ENCODE measurements at places on chromosomes 13 and 19. TPM values are rescaled to one million over a fixed set of nuclear protein-coding genes. Genes with fewer than 3 reads are reported as not detected.
A peak's percentile ranks its signal among the peaks of the same experiment; 100 is the strongest.

HRC gene
- polyA plus RNA-seq = 29.2 TPM

SPC24 gene
- 19.7 TPM for polyA plus RNA-seq

WASF3 gene
- 54.9 TPM for polyA plus RNA-seq

CEACAM6 gene
- polyA plus RNA-seq = 0.06 TPM

PSPN gene
- 2.8 TPM for polyA plus RNA-seq

MICOS13 gene
- 45.5 TPM for polyA plus RNA-seq

WDR88 gene
- polyA plus RNA-seq = 1.3 TPM

ZNF534 gene
- polyA plus RNA-seq = 0.34 TPM

GRCh38 chr19:40474737-40475136, 7.9 kb downstream of the SPTBN4 start:
- DNase-seq = no peak

GRCh38 chr13:20465218-20465879, 60.3 kb downstream of the CRYL1 start:
- no peak for DNase-seq

- DNase-seq = no peak
These were observed 18.8 kb downstream of the TYK2 start for GRCh38 chr19:10361569-10362011.

DNA sequence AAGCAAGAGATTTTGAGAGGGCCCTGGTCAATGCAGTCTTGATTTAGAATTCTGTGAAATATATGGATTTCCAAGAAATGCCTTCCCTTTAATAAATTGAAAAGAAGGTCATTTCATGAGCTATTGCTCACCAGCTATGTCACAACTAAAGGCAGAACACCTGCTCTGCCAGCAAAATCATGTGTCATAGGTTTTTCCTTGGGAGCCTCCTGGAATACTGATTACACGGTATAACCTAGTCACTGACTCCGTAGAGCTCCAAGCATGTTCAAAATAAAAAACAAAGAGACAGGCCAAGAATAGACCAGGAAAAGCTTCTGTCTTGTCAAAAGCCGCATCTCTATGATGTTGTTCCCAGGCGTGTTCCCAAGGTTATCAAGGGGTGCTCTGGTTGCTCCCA, 45.5 kb downstream of the HSPH1 start:
- DNase-seq = no peak

- DNase-seq = no peak
These were observed 7.0 kb upstream of the RAB8A start for GRCh38 chr19:16104722-16105121.

GRCh38 chr13:108214441-108215271, 680 bp downstream of the LIG4 start:
- DNase-seq = no peak

DNA sequence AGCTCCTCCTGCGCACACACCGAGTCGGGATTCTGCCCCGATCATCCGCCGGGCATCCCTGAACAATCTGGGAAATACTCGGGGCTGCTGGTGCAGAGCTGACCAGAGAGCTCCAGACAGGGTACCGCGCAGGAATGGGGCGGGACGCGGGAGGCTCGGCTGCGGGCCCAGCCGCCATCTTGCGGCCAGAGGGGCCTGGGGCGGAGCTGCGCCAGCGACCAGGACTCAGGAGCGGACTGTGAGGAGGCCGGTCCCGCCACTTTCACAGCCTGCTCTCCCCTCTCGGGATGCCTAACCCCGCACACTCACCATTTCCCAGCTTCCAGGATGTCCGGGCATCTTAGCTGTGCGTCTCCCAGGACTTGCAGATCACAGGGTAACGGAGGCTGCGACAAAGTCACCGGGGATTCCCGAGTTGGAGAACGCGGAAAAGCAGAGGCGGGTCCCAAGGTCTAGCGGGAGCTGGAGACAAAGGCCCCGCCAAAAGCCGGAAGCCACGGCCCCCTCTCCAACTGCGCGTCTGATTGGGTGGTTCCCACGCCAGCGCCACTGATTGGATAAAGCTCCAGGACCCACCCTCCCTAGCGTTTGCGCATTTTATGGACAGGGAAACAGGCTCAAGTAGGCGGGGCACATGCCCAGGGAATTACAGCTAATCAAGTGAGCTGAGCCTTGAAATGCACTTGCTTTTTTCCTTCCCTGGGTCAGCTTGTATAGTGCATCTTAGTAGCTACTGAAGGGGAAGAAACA, 15.8 kb upstream of the ZNF43 start:
- peak; percentile 95 for DNase-seq

- DNase-seq = no peak
These were observed 42.0 kb upstream of the NFIC start for GRCh38 chr19:3324405-3324856.

DNA sequence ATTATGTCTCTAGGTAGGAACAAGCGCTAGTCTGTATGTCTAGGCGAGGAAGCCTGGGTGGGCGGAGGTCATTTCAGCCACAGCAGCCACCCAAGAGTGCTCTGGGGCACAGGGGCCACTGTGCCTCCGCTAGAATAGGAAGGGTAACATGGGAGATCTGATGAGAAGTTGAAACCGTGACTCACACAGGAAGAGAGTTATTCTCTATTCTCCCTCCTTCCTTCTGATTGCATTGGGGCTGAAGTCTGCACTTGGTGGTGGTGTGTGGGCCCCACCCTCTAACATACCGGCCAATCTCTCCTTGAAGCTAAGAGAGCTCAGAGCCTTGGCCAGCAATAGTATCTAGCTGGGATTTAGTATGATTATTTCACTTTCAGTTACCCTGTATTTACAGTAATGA, 20.3 kb upstream of the GGACT start:
- DNase-seq = no peak

DNA sequence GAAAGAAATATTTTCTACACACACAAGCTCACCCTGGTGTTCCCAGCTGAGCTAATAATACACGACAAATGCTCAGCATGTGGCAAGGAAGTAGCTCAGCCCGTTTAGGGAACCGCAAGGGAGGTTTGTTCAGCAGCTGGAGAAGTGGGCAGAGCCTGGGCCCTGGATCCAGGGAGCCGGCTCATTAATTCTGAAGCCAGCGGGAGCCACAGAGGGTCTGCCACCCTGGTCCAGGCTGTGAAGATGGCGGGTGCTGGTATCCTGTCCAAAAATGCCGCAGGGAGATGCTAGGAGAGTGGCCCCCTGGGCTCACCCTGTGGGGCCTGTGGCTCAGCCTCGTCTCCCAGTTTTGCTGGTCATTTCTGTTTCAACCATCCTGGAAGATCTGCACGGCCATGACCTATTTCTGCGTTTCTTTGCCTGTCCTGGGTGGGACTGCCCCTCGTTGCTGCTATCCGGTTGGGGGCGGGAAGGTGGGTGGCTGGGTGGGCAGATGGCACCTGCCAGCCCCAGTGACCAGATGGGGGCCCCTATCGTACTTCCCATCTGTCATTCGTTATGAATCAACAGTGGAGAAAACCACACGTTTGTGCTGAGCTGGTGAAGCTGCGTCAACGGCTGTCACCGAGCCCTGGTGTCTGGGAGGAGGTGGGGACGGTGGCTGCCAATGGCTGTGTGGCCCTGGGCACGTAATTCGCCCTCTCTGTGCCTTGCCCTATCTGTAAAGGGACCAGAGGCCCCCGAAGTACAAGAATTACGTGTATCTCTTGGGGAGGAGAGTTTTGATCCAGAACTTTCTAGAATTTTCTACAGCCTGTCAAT, 2.7 kb upstream of the GNA15 start:
- no peak for DNase-seq

DNA sequence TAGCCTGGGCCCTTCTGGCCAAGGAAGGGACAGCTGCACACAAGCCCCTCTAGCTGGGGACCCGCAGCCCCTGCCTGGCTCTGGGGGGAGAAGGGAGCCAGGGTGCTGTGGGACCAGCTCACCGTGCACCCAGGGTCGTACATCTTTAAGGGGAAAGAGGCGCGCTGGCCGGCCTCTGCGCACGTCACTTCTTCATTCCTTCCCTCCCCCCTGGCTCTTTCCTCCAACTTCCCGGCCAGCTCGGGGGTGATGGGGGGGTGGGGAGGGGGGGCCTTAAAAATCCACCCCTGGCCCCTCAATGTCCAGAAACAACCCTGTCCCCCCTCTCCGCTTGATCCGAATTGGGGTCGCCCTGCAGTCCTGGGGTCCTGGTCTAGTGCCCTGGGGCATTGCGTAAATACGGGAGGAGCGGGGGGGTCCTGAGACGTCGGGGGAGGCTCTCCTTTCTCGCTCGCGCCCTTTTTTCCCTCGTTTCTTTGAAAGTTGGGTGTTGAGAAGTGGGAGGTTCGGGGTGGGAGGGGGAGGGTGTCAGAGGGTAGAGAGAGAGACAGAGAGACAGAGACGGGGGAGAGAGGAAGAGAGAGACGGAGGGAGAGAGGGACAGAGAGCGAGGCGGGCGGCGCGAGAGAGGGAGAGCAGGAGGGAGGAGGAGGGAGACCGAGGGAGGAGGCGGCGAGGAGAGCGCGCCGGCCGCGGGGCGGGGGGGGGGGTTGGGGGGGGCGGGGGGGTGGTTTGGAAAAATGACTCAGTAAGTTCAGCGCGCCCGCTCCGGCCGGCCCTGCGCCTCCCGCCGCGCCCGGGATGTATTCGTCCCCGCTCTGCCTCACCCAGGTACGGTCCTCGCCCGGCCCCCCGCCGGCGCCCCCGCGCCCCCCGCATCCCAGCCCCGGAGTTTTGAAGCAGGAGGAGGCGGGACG, at the start of gene NFIC:
Gene NFIC, plus strand, starts transcription at position 748 of the 917 bp plus-strand sequence. Its CDS starts 54 bp downstream, at position 802.
- no peak for DNase-seq
